AG04449 (cell line): ENCODE measurements at places on chromosomes 7 and 10.

- DNase-seq, result no peak
Measured at GRCh38 chr10:131396121-131397050, 84.9 kb upstream of the TCERG1L start.

- DNase-seq, result no peak
Measured at GRCh38 chr10:50506861-50507573, 116.7 kb downstream of the SGMS1 start.

DNA sequence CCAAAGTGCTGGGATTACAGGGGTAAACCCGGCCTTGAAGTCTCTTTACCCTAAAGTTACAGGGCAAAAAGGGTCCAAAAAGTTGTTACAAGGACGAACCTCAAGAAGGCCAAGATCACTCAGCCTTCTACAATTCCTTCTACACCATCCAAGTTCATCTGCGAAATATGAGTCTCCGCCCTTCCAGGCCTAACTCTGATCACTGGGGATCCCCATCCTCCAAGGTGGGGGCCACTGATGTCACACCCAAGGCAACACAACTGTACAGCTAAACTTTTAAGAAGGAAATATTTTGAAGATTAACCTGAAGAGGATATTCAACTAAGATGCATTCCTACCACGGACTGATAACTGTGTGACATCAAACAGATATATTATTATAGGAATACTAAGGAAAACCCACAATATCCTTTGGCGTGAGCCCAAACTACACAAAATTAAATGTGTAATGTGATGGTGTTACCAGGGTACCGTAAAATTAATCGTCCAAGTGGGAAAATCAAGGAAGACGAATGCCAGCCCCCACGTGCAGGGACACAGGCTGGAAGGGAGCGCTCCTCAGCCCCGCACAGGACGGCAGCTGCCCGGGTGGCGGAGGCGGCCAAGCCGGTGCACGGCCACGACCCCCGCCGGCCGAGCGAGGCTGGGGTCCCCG, 1.0 kb downstream of the PAXIP1 start:
- no peak for DNase-seq

DNA sequence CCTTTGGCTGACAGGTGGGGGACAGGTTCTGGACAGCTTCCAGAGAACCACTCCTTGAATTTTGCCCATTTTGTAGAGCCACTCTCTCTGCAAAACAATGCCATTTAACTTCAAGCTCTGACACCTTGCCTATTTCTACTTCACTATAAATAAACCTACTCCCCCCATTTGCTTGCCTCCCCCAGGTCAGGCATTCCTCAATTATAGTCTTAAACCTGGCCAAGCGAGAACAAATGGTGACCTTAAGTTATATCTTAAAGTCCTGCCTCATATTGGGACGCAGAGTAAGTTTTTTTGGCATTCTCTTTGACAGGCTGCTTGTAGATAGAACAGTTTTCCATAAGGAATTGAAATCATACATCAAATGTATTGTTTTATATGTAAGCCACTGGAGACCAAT, 706.9 kb downstream of the LRMDA start:
- DNase-seq, result no peak

- DNase-seq, result no peak
Measured at GRCh38 chr7:150358988-150359621, 9.5 kb upstream of the REPIN1 start.

- no peak for DNase-seq
Measured at GRCh38 chr7:1670894-1671593, 967 bp downstream of the ELFN1 start.

- no peak for DNase-seq
Measured at GRCh38 chr7:130157700-130158099, 47.5 kb downstream of the TMEM209 start.

DNA sequence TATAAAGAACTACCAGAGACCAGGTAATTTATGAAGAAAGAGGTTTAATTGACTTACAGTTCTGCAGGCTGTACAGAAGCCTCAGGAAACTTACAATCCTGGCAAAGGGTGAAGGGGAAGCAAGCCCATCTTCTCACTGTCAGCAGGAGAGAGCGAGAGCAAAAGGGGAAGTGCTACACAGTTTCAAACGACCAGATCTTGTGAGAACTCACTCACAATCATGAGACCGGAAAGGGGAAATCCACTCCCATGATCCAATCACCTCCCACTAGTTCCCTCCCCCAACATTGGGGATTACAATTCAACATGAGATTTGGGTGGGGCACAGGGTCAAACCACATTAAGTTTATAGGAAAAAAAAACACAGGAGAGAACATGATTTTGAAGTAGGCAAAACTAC, 222.1 kb upstream of the SHH start:
- DNase-seq, result no peak

DNA sequence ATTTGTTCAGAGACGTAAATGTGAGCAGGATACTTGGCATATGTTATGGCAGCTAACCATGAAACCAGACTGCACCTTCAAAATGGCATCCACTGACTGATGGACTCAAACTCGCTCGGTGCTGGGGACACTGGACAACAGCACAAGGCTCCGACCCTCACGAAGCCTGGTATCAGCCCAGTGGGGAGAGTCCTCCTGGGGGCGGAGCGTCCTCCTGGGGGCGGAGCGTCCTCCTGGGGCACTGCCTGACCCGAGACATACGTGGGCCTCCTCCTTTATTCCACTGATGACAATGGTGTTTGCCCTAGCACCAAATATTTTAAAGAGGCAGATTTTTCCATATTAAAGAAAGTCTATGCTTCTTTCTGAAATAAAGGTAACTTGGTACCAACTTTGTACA, 39.5 kb downstream of the ESYT2 start:
- no peak for DNase-seq

- DNase-seq, result no peak
Measured at GRCh38 chr10:69504576-69505250, 53.4 kb downstream of the TSPAN15 start.

- no peak for DNase-seq
Measured at GRCh38 chr7:128408709-128409595, 830 bp downstream of the IMPDH1 start.

- peak; percentile 16 for DNase-seq
Measured at GRCh38 chr7:85469446-85470010, 282.7 kb upstream of the SEMA3D start.

DNA sequence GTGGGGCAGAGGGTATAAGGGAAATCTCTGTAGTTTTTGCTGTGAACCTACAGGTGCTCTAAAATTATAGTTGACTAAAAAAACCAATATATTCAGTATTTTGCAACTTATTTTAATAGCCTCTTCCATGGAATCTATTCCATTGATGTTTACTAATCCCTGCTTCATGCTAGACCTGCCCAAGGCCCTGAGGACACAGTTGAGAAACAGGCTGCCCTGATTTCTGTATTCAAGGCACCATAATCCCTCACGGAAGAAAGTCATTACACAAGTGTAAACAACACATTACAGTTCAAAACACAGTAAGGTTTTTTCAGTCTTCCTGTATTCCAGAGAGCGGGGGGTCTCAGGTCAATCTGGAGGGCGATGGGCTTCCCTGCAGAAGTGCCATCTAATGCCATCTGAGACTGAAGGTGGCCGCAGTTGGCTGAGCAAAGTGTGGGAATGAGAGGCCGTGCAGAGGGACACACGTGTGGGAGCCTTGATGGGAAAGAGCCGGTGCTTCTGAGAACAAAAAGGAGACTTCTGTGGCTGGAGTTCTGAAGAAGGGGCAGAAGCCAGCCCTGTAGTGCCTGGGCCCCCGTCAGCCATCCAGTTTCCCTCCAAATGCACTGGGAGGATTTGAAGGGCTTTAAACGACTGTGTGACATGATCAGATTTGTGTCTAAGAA, 146.9 kb downstream of the PTPN20 start:
- no peak for DNase-seq

DNA sequence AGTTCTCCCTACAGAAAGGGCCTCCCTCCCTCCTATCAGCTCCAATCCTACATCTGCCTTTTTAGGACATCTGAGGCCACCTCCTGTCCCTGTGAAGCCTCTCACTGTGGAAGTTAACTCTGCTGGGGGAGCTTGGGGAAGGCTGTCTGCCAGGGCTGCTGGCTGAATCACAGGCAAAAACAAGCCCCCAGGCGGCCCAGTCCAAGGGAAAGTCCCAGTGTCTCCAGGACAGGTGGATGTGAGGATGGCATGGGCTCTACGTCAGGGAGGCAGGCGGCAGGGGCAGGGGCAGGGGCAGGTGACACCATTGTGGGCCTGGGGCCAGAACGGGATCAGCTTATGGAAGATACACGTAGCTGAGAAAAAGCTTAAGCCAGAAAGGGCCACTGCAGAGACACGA, 240.2 kb downstream of the MAD1L1 start:
- DNase-seq, result no peak

- no peak for DNase-seq
Measured at GRCh38 chr10:86363184-86363832, 3.3 kb downstream of the GRID1 start.

GRCh38 chr7:9028012-9028411, 594.6 kb downstream of the NXPH1 start:
- no peak for DNase-seq

- DNase-seq, result no peak
Measured at GRCh38 chr7:68789597-68789996, 808.7 kb upstream of the AUTS2 start.

DNA sequence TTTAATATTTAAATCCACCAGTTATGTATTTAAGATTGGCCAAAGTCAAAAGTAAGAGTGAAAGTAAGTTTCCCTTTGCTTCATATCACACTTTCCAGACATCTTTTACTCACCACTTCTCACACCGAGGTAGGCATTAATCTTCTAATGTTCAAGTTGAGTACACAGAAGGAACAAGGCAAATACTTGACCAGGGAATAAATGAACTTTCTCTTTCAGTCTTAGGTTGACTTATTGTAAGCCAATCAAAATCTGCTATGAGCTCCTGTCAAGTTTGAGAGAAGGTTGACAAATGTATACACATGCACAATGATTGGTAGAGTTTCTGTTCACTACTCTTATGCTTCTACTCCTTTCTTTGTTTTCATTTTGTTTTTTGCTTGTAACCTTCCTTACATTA, 842.5 kb downstream of the REEP3 start:
- DNase-seq, result no peak

DNA sequence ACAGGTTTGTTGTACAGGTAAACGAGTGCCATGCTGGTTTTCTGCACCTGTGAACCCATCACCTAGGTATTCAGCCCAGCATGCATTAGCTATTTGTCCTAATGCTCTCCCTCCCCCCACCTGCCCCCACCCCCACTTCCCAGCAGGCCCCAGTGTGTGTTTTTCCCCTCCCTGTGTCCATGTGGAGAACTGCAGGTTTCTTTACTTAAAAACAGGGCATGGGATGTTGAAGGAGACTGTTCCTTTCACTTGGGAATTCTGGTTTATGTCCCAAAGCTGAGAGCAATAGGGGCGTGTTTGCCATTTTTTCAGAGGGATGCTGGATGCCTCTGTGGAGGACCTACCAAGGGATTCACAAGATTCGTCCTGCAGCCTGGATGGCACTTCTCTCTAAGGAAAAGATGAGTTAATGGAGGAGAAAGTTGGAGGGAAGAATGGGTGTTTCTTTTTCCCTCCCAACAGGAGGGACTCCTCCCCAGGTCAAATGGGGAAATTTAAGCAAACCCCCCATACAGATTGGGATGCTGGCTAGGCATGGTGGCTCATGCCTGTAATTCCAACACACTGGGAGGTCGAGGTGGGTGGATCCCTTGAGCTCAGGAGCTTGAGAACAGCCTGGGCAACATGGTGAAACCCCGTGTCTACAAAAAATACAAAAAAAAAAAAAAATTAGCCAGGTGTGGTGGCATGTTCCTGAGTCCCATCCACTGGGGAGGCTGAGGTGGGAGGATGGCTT, 136.0 kb downstream of the GALNT17 start:
- no peak for DNase-seq

- no peak for DNase-seq
Measured at GRCh38 chr10:24039897-24040296, 169.0 kb upstream of the KIAA1217 start.

GRCh38 chr10:66586073-66586472, 339.8 kb upstream of the LRRTM3 start:
- DNase-seq, result no peak

GRCh38 chr10:10053051-10053450, 964.6 kb upstream of the CELF2 start:
- DNase-seq, result no peak

- DNase-seq, result no peak
Measured at GRCh38 chr10:24041834-24042233, 167.1 kb upstream of the KIAA1217 start.

GRCh38 chr7:122262246-122262645, 42.3 kb downstream of the FEZF1 start:
- no peak for DNase-seq

GRCh38 chr7:24318326-24318725, 34.3 kb downstream of the NPY start:
- DNase-seq, result no peak

DNA sequence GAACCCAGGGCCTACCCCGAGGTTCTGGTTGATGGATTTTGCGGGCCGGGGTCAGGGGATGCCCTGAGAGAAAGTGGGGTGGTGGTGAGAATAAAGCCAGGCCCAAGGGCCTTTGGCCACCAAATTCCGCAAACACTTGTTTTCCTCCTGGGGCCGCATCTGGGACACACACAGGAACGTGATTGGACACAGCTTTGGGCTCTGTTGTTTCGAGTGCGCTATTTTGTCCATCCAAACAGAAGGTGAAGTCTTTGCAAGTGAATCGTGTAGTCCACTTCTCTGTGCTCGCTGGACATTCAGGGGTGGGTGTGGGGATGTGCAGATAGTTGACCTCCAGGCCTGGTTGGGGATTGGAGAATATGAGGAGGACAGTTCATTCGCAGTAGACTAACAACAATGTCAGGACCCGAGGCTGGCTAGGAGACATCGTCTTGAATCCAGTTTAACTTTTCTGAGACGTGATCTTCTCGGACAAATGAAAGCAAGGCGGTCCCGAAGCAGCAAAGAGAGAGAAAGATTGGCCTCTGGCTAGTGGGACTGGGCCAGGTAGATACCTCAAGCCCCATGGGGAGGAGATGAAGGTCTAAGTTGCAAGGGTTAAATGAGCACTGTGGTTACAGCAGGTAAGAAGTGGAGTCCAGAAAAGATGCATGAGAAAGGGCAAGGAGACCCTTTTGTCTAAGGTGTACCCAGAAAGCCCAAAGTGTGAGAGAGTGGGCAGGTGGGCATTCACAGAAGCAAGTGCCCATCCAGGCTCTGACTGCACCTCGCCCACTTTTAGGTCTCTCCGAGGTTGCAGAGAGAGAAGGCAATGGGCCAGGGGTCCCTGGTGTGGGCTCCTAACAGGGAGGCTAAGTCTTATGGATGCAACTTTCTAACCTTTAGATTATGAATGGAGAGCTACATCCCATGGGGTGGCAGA, 764 bp upstream of the FAM131B start:
- no peak for DNase-seq

DNA sequence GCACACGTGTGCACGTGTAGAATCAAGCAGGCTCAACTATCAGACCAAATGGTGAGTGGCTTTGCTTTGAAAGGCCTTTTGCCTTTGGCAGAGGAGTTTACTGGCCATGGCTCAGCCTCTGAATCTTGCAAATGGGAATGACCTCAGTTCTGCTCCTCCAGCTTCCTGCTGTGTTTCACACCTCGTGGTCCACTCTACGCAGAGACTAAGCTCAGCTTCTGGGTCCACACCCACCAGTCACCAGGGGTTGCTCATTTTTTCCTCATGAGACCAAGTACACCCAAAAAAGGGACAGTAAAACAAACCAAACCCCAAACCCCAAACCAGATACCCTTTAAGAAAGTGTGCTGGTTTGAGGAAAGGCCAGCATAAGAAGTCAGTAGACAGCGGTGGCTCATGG, 236.4 kb downstream of the DNAJB6 start:
- no peak for DNase-seq
